Natural killer cell (primary cell): ENCODE measurements at places on chromosomes 3 and 15.

DNA sequence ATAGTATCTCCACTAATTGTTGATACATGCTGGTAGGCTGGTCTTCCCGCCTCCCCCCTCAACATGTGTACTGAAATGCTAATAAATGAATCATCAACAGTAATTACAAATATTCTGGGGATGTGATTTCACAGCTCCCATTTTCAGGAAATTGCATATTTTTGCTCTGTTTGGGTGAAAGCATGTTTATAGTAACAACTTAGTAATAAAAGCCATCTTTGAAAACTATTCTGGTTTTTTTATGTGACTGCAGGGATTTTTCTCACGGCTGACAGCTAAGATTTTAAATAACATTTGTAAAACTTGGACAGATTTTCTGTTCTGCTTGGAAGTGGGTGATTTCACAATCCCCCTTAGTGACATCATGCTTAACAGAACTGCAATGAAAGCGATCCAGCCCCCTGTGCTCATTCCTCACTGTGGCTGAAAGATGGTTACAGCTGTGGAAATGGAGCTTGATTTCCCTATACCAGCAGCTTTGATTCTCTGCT is 25.6 kb upstream of the FAM174B start:
- DNase-seq = no peak

- DNase-seq = no peak
Observed at GRCh38 chr3:20540066-20540465, 354.1 kb upstream of the SGO1 start.

DNA sequence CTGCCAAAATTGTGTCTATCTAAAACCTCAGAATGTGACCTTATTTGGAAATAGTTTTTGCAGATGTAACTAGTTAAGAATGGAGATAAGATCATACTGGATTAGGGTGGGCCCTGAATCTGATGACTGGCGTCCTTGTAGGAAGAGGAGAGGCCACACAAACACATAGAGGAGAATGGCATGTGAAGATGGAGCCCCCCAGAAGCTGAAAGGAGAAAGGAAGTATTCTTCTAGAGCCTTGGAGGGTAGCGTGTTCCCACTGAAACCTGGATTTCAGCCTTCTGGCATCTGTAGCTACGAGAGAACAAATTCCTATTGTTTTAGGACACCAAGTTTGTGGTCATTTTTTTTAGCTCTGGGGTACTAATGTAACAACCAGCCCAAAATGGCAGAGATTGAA is 423.0 kb upstream of the TPM1 start:
- no peak for DNase-seq

GRCh38 chr3:8589880-8590556 is 54.6 kb downstream of the SSUH2 start:
- no peak for DNase-seq

DNA sequence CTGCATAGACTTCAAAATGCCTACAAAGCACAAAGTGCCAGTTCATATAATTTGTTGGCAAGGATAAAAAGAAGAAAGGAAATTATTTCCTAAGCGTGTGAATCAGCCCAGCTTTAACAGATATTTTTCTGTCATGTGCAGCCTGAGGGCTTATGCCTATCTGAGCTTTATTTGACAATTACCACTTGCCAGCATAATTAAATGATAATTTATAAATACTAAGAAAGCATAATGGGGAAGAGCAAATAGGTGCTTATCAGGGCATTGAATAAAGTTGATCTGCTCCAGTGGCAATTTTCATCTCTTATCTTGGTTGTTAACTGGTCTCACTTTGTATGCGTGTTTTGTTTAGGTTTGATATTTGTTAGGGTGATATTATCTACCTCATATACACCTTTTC is 313.4 kb upstream of the DNAJC19 start:
- no peak for DNase-seq

GRCh38 chr15:82186719-82187406 is 75.7 kb downstream of the EFL1 start:
- DNase-seq = no peak

DNA sequence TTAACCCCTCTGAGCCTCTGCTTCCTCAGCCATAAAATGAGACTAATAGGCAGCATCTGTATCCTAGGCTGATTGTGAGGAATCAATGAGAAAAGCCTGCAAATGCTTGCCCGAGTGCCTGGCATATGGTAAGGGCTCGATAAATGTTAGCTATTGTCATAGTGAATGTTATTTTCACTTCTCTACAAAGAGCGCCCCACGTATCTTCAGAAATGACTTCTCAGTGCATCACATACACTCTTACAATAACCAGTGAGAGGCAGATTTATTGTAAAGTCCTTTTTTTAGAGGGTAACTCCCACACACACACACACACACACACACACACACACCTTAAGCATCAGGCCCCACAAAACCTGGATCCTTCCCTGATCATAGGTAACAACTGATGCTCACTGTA is 60.5 kb upstream of the SPATA12 start:
- no peak for DNase-seq

GRCh38 chr15:101517504-101517903 is 28.0 kb upstream of the PCSK6 start:
- no peak for DNase-seq

GRCh38 chr15:65632780-65633375 is 11.1 kb downstream of the SLC24A1 start:
- DNase-seq = no peak
